ENCODE measurements at places on chromosomes 1 and 21.

- DNase-seq, result no peak
Observed at GRCh38 chr1:19070197-19070651, 113.7 kb upstream of the IFFO2 start.

- DNase-seq, result peak; percentile 45
Observed at GRCh38 chr1:26862781-26863684, at the start of gene SFN. SFN (plus strand) TSS chr1:26863149; CDS start chr1:26863213, 64 bp downstream.

DNA sequence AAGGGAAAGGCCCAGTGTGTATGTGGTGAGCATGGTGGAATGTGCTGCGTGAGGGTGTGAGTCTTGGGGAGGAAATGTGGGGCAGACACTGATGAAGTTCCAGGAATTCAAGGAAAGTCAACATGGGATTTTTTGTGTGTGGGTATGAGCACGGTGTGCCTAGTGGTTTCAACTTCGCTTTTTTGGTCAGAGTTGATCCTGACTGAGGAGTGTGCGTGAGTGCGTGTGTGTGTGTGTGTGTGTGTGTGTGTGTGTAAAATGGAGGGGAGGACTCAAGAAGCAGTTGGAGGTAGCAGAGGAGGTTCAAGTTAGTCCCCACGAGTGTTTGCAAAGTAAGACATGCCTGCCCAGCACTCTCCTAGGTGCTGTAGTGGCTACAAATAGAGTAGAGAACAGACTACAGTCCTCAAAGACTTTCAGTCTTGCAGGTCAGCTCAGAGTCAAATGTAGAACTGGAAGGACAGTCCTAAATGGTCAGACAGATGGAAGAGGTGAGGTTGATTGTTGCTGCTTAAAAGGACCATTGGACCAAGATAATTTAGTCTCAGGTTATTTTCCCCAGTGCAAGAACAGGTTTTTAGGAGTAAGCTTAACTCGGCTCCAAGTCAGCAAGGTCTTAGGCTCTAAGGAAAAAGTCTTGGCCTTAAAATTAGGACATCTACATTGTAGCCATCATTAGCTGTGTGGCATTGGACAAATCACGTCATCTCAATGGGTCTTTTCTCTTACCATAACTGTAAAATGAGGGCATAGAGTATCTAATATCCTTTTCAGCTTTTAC, 25.0 kb downstream of the SLAMF1 start:
- peak; percentile 29 for DNase-seq

GRCh38 chr1:152756872-152757271, 953 bp upstream of the KPRP start:
- DNase-seq, result no peak

DNA sequence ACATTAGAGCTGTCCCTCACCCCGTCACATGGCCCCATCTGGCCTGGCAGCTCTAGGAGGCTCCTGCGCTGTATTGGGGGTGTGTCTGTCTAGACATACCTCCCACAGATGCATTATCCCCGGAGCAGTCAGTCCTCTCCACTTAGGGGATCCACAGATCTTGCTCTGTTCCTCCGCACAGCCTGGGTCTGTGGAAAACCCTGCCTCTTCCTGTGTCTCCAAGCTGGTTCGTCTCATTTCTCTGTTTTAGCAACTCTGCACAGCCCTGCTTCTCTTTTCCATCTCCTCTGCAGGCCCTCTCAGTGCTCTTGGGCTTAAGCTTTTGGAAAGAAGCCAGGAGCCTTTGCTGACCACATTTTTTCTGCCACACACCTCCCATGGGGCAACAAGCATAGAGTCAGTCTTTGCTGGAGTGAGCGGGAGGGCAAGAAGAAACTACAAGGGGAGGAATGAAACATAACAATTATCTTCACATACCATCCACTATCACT, 241.5 kb downstream of the FOXD2 start:
- no peak for DNase-seq

GRCh38 chr21:45966791-45967394, 14.7 kb upstream of the COL6A1 start:
- DNase-seq, result no peak

DNA sequence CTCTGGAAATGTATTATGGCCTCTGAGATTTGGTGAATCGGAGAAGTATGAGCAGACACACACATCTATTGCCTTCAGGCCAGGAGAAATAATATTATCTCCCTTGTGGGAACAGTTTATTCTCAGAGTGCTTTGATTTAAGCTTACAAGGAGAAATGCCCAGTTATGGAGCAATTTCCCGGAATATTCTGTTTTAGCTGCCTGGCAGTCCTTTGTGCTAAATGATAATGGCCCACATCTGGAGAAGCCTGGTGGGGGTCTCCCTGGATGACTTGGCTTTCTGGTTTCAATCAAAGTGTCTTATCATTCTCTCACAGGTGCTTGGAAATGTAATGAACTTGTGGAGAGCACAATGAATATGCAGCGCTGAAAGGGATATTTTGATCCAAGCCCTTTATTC, 389.6 kb upstream of the USP24 start:
- no peak for DNase-seq

- DNase-seq, result no peak
Observed at GRCh38 chr1:50812346-50812745, 147.7 kb downstream of the FAF1 start.

DNA sequence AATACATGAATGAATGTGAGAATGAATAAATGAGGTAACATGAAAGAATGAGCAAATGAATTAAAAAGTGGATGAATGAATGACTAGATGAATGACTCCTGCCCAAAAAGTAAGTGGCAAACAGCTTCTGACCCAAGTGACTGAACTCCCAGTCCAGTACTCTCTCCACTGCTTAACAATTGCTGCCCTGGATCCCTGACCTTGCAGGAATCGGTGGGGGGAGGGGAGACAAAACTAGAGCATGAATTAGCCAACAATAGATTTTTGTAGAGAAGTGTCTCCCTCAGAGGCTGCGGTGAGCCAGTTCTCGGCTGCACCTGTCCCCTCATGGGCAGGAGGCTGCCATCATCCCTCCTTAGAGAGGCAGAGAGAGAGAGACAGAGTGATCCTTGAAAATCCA, 5.9 kb upstream of the GRIK3 start:
- DNase-seq, result no peak

DNA sequence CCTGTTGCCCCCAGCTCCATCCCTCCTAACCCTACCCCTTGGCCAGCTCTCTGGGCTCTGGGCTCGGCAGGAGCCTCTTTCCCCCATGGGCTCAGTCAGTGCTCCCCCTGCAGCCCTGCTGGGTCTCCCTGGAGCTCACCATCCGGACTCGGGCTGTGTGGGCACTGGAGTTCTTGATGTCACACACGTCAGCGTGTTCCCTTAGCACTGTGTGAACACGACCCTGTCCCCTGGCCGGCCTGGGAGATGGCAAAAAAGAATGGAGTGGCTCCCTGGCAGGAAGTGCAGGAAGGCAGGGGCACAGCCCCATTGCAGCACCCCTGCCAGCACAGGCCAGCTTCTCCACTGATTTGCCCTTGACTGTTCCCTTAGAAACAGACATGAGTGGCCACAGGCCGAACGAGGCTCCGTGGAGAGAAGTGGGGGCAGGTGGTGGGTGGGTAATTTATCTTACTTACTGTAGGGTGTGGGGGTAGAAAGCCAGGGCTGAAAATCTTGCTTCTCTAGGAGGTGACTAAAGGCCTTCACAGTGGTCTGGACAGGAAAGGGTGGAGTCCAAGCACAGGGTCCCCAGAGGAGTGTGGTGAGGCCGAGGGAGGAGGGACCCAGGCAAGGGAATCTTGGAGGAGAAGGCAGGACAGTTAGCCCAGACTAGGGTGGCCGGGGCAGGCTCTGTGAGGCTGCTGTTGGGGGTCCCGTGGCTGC, 381.7 kb upstream of the VAMP3 start:
- no peak for DNase-seq

GRCh38 chr1:29354511-29355098, 118.3 kb downstream of the PTPRU start:
- DNase-seq, result no peak

GRCh38 chr1:43492826-43493225, 37.9 kb upstream of the PTPRF start:
- DNase-seq, result no peak

DNA sequence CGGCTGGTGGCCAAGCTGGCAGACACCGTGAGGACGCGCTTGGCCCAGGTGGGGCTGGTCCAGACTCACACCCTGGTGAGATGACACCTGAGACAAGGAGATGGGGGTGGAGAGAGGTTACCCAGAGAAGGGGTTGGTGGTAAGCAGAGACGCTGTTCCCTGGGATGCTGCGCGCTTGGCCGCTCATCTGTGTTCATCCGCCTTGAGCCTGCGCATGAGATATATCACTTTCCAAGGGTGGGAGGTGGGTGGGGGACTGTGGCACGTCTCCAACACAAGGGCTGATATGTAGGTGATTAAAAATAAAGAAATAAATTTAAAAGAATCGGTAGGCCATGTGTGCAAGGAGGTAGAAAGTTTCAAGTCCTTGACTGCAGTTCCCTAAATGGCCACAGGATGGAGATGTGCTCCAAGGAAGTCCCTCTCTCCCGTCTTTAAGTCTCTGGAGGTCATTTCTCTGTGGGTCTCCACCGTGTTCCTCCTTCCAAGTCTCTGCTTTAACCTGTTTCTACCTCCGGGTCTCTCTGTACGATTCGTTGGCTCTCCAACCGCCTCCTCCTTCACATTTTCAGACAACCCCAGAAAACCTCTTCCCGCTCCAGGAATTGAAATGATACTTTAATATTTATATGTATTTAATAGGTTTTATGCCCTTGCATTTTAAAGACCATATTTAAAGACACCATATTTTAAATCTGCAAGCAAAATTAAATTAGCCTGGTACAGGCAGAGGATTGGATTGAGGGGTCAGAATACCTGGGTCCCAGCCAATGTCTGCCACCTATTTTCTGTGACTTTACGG, 4.5 kb downstream of the TTC24 start:
- peak; percentile 81 for DNase-seq

GRCh38 chr1:150970808-150971582, 3.6 kb downstream of the CERS2 start:
- no peak for DNase-seq

GRCh38 chr21:35217504-35218060, 168.5 kb upstream of the RUNX1 start:
- DNase-seq, result no peak

GRCh38 chr1:52632732-52633290, at the start of gene SHISAL2A:
SHISAL2A (plus strand) TSS chr1:52633168; CDS start chr1:52633494, 326 bp downstream.
- DNase-seq, result no peak

DNA sequence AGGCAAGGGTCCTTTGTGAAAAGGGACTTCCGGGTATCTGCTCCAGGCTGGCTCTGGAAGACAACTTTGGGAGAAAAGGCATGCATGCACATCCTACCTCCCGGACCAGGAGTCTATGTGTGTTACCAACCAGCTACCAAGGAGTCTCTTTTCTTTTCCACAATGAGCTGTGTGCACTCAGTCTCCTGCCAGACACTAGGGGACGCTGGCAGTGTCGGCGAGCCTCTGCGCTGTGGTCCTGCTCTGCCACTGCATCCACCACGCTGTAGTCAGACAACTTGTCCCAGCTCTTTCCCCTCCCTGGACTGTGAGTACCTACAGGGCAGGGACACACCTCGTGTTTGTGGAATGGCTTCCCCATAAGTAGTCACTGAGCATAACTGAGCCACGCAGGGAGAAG, 5.1 kb upstream of the SSR2 start:
- DNase-seq, result no peak

DNA sequence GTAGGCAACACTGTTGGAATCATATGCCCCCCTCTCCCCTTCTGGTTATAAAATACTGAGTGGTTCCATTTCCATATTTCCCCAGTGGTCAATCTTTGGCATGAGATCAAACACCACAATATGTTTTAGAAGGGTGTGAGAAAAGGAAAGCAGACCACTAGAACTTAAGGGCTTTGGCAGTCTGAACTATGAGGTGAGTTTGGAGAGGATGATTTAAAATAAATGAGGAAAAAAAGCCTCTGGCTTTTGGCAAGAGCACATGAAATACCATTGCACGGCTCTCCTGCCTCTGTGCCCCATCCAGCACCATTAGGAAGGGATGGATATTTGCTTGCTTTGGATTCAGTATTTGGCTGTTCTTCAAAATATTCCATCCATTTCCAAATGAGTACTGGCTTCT, 339.5 kb upstream of the C1orf87 start:
- no peak for DNase-seq

DNA sequence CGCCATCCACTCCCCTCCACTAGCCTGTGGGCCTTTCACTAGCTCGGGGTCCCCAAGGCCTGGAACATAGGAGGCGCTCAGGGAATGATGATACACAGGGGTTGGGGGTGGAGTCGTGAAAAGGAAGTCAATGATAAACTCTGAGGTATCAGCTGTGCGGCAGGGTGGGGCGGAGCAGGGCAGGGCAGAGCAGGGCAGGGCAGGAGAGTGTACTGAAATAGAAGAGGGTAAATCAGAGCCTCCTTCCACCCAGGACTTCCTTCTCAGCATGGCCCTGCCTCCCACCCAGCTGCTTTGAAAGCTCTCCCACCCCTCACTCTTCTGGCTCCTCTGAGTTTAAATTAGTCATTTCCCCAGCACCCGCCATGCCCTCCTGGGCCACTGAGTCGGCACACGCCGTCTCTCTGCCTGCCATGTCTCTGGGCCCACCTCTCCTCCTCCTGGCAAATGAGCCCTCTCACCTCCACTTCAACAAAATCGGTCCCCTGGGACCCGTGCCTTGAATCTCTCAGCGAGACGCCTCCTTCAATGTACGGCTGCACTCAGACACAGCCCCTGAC, 16.9 kb downstream of the CAPZB start:
- no peak for DNase-seq

DNA sequence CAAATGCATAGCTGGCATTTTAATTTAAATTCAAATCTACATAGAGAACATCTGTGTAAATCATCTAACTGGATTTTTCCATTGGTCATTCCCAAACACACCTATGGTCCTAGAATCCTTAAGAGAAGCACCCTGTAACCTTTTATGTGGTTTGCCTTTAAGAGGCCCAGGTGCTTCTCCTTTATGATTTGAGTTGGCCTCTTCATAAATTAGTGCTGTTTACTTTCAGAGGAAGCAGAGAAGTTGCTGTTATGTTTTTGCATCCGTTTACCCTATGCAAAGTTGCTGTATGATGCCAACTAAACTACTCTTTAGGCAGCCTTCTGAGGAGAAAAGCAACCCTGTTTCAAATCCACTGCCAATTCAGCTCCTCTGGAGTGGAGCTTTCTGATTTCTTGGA, 193.8 kb downstream of the HS2ST1 start:
- no peak for DNase-seq

- DNase-seq, result no peak
Observed at GRCh38 chr1:29197993-29198392, 16.3 kb upstream of the SRSF4 start.

DNA sequence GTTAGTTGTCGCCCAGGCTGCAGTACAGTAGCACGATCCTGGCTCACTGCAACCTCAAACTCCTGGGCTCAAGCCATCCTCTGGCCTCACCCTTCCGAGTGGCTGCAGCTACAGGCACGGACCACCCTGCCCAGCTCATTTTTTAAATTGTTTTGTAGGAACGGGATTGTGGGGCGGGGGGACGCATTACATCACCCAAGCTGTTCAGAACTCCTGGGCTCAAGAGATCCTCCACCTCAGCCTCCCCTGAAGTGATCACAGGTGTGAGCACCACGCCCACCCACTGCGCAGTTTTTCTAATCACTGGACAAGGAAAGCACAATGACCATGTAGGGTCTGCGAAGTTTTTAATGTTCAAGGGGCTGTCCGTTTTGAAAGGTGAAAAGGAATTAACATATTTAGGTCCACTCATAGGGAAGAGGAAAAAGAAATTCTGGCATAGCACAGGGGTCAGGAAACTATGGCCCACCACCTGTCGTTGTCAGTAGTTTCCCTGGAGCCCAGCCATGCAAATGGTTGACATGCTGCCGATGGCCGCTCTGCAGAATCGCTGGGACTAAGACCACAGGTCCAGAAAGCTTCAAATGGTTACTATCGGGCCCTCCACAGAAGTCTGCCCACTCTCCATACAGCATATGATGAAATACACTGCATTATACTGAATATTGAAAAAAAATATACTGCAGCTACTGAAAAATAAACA, 26.0 kb downstream of the SETD4 start:
- DNase-seq, result no peak
